ENCODE measurements at places on chromosomes 3 and 15. TPM values are rescaled to one million over a fixed set of nuclear protein-coding genes. Genes with fewer than 3 reads are reported as not detected.

Gene AGTR1
- total RNA-seq, result not detected

Gene SST
- total RNA-seq, result 1,741 TPM

Gene OXNAD1
- total RNA-seq, result 14.6 TPM

Gene CCR1
- not detected for total RNA-seq

Gene TUSC2
- total RNA-seq, result 30.8 TPM

Gene PTH1R
- total RNA-seq, result 0.29 TPM

Gene RLBP1
- not detected for total RNA-seq

Gene ISL2
- 78.7 TPM for total RNA-seq

Gene EXD1
- not detected for total RNA-seq

DNA sequence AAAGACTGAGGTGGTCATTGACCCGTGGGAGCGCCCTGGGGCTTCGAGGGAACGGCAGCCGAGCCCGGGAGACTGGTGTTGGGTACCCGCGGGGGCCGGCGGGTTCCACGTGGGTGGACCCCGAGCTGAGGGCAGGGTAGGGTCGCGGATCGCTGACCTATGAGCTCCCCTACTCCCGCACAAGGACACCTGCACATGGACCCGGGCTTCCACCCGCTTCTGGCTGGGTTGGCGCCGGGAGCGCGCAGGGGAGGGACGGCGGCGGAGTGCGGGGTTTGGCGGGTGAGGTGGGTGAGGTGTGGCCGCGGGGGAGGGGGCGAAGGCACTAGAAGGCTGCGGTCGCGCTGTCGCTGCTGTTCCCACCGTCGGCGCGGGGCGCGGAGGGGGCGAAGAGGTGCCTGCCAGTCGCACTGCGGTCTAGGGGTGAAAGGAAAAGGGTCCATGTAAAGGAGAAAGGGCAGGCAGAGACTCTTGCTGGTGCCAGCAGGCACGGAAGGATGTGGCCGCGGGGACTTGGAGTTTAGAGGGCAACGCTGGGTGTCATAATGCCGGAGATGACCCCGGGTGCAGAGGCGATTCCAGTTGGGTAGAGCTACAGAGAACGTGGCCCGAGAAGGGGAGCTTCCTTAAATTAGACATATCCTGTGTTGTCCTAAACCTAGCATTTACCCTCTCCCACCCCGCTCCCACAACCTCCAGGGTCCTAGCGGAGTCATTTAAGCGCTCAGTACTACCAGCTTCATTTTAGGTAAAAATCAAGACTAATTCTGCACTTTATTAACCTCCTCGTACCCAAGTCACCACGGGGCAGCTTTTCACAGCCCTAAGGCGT is 245.9 kb upstream of the TOPAZ1 start:
- DNase-seq, result peak; percentile 37

DNA sequence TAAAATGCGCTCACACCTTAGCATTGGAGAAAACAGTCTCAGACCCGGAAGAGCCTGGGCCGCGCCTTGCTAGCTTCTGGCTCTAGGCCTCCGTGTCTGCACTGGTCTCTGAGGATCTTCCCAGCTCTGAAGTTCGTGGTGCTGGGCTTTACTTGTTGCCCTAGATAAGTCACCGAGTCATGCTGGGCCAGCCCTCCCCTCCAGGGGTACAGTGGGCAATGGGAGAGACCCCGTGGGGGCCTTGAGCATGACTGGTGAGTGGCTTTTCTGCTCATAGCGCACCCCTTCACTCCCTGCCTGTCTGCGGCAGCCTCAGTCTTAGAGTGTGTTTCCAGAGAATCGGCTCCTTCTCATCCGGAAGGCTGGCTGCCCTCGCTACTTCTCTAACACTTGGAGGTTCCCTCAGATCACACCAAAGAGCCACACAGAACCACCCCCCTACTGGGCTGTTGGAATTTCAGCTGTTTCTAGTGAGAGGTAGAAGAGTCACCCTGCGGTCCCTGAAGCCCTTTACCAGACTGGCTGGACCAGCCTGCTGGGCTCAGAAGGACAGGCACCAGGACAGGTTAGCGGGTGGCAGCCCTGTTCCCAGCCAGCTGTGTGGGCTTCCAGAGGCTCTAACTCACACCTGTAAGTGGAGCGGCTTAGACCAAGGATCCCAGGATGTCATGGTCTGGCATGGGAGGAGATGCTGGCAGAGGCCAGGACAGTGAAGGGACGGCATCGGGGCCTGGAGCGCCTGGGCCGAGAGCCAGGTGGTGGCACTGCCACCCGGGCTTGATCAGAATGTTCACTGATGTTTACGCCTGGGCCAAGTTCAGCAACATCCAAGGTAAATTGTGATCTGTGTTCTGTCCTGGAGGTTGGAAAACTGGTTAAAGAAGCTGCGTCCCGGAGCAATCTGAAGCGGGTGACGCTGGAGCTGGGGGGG is 17.9 kb downstream of the ALDH1A3 start:
- DNase-seq, result no peak

GRCh38 chr3:38500688-38501417 is 4.7 kb downstream of the EXOG start:
- DNase-seq, result no peak

GRCh38 chr3:25906132-25906906 is 116.4 kb downstream of the OXSM start:
- no peak for DNase-seq

DNA sequence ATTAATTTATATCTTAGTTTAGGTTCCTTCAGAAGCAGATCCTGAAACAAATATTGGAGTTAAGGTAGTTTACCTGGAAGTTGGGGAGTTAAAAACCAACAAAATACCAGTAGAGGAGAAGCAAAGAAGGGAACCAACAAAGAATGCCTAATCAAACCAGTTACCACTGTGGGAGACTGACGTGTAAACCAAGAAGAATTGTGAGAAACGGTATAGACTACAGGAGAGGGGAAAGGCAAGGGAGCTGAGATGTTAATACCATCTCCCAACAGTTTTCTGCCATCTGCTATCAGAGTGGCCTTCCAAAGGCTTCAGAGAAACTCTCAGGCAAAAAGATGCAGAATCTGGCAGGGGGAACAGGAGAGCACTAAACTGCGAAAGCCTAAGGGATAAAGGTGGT is 53.5 kb downstream of the BFSP2 start:
- DNase-seq, result no peak

GRCh38 chr3:29236146-29236840 is 44.6 kb upstream of the RBMS3 start:
- no peak for DNase-seq

DNA sequence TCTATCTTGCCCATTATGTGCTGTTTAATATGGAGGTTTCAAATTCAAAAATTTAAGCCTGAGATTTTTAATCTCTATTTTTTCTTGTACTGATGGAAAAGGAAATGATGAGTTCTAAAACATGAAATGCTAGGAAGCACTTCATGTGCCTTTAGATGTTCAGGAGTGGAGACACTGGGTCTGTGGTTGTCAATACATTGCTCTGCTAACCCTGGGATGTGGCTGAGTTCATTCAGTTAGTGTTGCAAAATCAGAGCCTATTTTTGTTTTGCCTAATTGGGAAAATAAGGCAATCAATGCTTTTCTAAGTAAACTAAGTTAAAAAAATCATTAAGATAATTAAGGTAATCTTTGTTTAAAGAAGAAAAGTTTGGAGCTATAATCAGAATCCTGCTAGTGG is 83.1 kb downstream of the DIPK2A start:
- no peak for DNase-seq

GRCh38 chr15:51315726-51316125 is 22.7 kb downstream of the CYP19A1 start:
- DNase-seq, result no peak

GRCh38 chr3:11558918-11559815 is 84.5 kb downstream of the VGLL4 start:
- no peak for DNase-seq

DNA sequence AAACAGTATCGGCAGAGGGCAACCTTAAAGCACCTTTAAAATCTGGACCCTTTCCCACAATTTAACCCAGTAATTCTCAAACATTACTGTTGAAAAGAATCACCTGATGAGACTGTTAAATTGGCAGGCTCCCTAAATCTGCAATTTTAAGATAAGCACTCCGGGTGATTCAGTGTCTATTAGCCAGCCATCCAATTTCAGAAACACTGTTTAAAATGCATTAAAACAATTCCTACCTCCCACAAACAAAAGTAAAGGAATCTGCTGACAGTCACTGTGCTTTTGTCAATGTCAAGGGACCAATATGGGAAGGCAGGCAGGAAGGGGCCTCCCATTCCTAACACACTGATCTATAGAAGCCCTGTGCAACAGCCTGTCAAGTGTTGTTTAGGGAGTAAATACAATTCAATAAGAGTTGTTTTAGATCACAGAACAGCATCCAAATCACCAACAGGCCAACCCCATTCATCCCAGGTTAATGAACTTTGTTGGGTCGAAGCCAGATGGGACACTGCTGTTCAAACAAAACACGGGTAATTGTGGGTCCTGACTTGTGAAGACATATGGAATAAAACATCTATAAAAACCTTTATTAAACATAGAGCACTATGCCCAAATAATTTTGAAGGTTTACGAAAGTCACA is 21.4 kb downstream of the SIAH2 start:
- DNase-seq, result no peak

- DNase-seq, result no peak
Measured at GRCh38 chr15:47364230-47365141, 352.8 kb upstream of the SEMA6D start.

DNA sequence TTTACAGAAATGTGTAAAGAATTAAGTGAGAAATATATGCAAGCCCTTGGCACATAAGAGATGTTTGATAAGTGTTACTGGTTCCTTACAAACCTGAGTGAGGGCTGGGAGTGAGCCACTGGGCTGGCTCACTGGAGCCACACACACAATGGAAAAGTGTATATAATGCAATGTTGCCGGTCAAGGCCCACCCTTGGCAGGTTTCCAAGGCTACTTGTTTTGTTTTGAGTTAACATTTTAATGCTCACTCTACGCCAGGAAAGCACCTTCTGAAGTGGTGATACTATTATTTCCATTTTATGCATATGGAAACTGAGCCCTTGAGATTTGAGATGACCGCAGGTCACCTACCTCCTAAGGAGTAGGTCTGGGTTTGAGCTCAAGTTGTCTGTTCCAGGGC is 71.8 kb upstream of the FHIT start:
- DNase-seq, result no peak

DNA sequence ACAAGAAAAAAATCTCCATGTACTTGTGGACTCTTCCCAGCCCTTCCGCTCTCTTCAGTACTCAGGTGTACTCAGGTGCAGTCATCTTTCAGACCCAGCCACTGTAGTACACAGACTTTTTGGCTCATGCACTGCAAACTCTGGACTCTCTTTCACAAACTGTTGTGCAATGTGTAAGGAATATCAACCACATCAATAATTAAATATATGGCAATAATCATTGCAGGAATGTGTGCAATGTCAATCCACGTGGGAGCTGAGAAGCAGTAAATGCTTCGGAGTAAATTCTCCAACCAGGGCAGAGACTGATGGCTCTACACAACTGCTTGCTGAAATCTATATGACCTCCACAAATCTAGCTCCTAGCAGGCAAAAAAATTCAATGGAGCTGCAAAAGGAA is 287.3 kb upstream of the COL8A1 start:
- no peak for DNase-seq

DNA sequence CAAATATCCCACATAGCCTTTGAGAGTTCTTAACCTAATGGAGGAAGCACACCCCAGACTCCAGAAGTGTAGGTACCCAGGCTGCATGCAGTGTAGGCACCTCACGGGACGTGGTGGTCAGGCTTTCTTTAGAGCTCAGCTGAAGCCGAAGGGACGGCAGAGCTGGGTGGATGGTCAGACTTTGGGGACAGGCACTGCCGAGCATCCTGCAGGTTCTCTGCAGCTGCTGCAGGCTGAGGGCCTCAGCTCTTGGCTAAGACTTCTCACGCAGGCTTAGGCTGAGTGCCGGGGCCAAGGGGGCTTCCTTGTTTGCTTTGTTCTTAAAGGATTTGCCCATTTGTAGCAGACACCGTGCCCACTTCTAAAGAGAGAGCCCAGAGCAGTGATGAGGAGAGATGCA is 177.0 kb downstream of the RAB11A start:
- no peak for DNase-seq

GRCh38 chr3:16358336-16358735 is 93.3 kb downstream of the OXNAD1 start:
- no peak for DNase-seq

DNA sequence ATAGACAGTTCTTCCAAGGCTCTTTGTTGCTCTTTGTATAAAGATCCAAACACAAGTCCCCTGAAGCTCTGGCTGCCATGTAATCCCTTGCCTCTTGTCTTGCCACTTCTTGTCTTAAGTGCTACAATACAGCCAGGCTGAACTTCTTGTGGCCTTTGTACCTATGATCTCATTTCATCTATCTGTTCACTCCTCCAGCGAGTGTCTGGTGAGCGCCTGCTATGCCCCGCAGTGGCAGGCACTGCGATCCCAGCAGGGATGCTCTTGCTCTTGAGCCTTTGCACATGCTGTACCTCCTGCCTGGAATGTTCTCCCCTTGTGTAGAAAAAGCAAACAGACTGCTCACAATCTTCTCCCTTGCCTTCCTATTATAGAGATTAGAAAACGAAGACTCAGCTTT is 81.9 kb upstream of the ADPGK start:
- DNase-seq, result no peak

- DNase-seq, result no peak
Measured at GRCh38 chr3:146491303-146491702, 21.9 kb upstream of the PLSCR2 start.

- DNase-seq, result no peak
Measured at GRCh38 chr3:124329723-124330122, 337.8 kb upstream of the ROPN1 start.

DNA sequence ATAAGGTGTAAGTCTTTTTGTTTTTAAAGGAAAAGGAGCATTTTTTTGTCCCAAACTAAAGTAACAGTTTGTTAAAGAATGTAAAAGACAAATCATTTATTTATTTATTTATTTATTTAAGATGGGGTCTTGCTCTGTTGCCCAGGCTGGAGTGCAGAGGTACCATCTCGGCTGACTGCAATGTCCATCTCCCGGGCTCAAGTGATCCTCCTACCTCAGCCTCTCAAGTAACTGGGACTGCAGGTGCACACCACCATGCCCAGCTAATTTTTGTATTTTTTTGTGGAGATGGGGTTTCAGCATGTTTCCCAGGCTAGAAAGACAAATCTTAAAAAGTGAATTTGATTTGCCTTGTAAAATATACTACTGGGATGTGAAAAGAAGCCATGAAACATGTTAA is 86.3 kb upstream of the PLXND1 start:
- DNase-seq, result no peak

GRCh38 chr15:87349181-87349580 is 907.4 kb downstream of the NTRK3 start:
- no peak for DNase-seq

GRCh38 chr3:78889348-78889747 is 878.5 kb downstream of the ROBO1 start:
- DNase-seq, result no peak
